ENCODE measurements at places on chromosomes 1 and 21. TPM values are rescaled to one million over a fixed set of nuclear protein-coding genes. Genes with fewer than 3 reads are reported as not detected.

Gene HPCA
- total RNA-seq = not detected

Gene VWA5B1
- total RNA-seq = not detected

Gene ADAMTS4
- not detected for total RNA-seq

Gene RPAP2
- 22.5 TPM for total RNA-seq

Gene PADI4
- not detected for total RNA-seq

Gene AHDC1
- total RNA-seq = 21.5 TPM

Gene GSTM3
- total RNA-seq = 67.9 TPM

Gene CCDC185
- 0.17 TPM for total RNA-seq

Gene HAO2
- not detected for total RNA-seq

Gene CDA
- 7.4 TPM for total RNA-seq

Gene SPRR2A
- not detected for total RNA-seq

Gene CRP
- 3.6 TPM for total RNA-seq

Gene CR1
- total RNA-seq = not detected

Gene COL8A2
- not detected for total RNA-seq

Gene HTR1D
- 1.7 TPM for total RNA-seq

Gene KRTAP7-1
- total RNA-seq = not detected

Gene CHI3L2
- 0.52 TPM for total RNA-seq

Gene C1orf185
- not detected for total RNA-seq

Gene CHD5
- total RNA-seq = 0.27 TPM

Gene CHIA
- total RNA-seq = not detected

Gene KDF1
- 18.9 TPM for total RNA-seq

Gene CADM3
- not detected for total RNA-seq

Gene CDK18
- total RNA-seq = 42.1 TPM

Gene ZRANB2
- 78.4 TPM for total RNA-seq

Gene SLC30A10
- total RNA-seq = 0.32 TPM

Gene SPOCD1
- total RNA-seq = 8.4 TPM

Gene SELENBP1
- 9.8 TPM for total RNA-seq

Gene PPIE
- total RNA-seq = 38.2 TPM

Gene LAMB3
- 331 TPM for total RNA-seq

Gene FAM43B
- total RNA-seq = not detected

Gene HRNR
- not detected for total RNA-seq

Gene GCSAML
- total RNA-seq = not detected

Gene CFHR5
- not detected for total RNA-seq

Gene SDC3
- 15.0 TPM for total RNA-seq

Gene NBPF19
- 16.3 TPM for total RNA-seq

Gene OLIG1
- not detected for total RNA-seq

Gene GPR25
- total RNA-seq = not detected

Gene DDR2
- total RNA-seq = 0.34 TPM

Gene MATN1
- total RNA-seq = not detected

All from Calu3 (cell line).